ENCODE measurements at places on chromosomes 13 and 19. TPM values are rescaled to one million over a fixed set of nuclear protein-coding genes. Genes with fewer than 3 reads are reported as not detected.
A peak's percentile ranks its signal among the peaks of the same experiment; 100 is the strongest.

TNFAIP8L1 gene
- total RNA-seq, result 5.0 TPM

U2AF2 gene
- total RNA-seq, result 64.1 TPM

DNA sequence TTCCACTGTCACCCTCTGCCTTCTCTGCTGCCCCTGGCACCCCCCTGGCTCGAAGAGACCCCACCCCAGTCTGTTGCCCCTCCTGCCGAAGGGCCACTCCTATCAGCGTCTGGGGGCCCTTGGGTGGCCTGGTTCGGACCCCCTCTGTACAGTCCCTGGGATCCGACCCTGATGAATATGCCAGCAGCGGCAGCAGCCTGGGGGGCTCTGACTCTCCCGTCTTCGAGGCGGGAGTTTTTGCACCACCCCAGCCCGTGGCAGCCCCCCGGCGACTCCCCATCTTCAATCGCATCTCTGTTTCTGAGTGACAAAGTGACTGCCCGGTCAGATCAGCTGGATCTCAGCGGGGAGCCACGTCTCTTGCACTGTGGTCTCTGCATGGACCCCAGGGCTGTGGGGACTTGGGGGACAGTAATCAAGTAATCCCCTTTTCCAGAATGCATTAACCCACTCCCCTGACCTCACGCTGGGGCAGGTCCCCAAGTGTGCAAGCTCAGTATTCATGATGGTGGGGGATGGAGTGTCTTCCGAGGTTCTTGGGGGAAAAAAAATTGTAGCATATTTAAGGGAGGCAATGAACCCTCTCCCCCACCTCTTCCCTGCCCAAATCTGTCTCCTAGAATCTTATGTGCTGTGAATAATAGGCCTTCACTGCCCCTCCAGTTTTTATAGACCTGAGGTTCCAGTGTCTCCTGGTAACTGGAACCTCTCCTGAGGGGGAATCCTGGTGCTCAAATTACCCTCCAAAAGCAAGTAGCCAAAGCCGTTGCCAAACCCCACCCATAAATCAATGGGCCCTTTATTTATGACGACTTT lies 2.0 kb downstream of the ZFP36 start:
- no peak for DNase-seq

KL gene
- 2.5 TPM for total RNA-seq

GRCh38 chr19:46841458-46842083 lies 9.1 kb downstream of the AP2S1 start:
- no peak for DNase-seq

DNA sequence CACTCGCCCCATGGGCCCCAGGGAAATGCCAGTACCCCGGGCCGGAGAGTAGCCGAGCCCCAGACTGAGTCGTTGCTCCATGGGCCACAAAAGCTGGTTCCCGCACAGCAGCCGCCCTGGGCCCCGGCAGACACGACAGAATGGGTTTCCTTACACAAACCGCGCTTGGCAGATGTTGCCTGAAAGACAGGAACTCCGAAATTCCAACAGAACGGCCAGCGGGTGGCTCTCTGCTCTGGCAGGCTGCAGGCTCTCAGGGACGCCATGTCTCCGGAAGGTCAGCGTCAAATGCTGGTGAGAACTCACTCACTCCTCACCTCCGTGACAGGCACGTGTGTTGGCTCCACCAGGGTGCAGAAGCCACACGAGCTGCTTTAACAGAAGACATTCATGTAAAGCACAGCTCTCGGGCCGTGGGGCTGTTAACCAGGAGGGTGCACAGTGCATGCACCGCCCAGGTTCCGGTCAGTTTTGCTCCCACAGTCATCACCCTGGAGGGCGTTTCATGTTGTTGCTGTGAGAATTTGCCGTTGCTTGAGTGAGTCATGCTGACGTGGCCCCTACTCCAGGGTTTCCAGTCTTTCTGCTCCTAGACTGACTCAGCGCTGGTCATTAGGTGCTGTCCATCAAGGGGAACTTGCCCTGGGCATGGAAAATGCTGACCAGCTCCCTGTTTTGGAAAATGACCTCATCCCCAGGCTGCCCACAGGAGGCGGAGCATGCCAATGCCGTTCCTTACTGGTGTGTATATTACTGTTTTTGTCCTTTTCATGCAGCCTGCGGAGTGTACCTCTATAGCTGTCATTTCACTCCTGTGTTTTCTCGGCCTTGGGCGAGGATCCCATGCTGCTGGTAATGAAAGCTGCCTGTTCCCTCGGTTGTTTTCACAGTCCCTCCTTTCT lies 44.8 kb downstream of the ANKRD10 start:
- peak; percentile 52 for DNase-seq

Data from skin of body (tissue), 3 donors.